Hematopoietic multipotent progenitor cell (in vitro differentiated cells): ENCODE measurements at places on chromosomes 16 and 17. TPM values are rescaled to one million over a fixed set of nuclear protein-coding genes. Genes with fewer than 3 reads are reported as not detected.
A peak's percentile ranks its signal among the peaks of the same experiment; 100 is the strongest.

Gene KIF2B
- total RNA-seq, result under 0.01 TPM

Gene NT5C3B
- total RNA-seq, result 41.5 TPM

Gene SP6
- total RNA-seq, result 0.27 TPM

Gene C17orf50
- total RNA-seq, result 0.27 TPM

Gene MFAP4
- 3.2 TPM for total RNA-seq

Gene SPAG9
- total RNA-seq, result 52.0 TPM

DNA sequence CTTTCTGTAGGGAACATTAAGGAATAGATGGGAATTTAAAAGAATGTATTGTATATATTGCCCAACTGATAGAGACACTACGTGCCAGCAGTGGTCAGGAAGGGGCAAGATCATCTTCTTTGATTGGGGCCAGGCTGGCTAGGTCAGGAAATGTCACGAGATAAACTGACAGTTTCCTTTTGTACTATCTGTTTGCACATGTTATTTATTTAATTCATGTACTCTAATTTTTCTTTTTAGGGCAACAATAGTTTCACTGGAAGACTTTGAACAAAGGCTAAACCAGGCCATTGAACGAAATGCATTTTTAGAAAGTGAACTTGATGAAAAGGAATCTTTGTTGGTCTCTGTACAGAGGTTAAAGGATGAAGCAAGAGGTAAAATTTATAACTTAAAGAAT, 12.6 kb downstream of the NDEL1 start:
- peak; percentile 9 for DNase-seq

- no peak for DNase-seq
Measured at GRCh38 chr16:58264007-58264406, 30.8 kb downstream of the PRSS54 start.

DNA sequence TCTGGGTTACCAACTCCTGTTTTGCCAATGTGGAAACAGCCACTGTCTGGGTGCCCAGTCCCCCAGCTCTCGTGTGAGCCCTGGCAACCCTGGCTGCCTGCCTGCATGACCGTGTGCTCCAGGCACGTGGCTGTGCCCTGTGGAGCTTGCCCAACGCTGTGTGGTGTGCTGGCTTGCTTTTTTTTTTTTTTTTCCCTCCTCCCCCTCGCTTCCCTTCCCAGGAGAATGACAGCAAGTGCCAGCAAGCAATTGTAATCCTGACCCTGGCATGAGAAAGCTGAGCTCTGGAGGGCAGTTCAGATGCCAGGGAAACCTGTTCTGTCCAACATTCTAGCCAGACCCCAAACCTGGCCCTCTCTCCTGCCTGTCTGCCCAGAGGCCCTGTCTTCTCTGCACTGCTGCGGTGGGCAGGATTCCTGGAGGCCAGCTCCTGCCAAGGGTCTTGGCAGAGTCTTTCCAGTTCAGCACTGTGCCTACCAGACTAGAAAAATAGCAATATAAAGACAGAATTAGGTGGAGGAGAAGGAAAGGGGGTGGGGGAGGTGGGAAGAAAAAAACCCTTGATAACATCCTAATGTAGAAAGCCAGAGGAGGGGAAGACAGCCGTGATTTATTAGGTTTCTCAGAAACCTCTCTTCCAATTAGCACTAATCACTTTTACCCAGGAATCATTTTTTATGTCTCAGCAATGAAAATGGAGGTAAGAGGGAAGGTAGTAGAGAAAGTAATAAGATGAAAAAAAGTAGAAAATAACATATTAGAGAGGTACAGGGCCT, 9.0 kb downstream of the HLF start:
- DNase-seq, result no peak

- no peak for DNase-seq
Measured at GRCh38 chr16:78785218-78785617, 685.8 kb downstream of the WWOX start.

DNA sequence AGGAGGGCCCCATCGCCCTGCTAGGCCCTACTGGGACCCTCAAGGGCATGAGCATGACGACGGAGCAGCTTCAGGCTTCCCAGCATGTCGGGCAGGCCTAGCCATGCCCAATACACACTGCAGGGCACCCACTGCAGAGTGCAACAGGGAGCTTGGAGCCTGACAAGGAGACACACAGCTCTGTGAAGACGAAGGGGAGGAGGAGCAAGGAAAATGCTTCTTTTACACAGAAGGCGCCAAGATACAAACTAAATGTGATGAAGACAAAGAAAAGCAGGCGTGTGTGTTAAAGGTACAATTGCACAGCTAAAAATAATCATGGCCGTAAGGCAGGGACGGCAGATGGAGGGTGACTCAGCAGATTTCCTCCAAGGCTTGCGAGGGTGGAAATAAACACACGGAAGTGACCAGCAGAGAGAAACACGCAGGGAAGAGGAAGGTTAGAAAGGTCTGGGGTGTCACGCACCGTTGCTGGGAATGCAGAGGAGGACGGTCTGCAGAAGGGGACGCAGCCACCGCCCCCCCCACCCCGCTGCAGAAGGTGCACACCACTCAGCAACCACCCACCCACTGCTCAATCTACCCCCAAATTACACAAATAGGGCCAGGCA, 108.5 kb downstream of the ZNF778 start:
- DNase-seq, result peak; percentile 84

DNA sequence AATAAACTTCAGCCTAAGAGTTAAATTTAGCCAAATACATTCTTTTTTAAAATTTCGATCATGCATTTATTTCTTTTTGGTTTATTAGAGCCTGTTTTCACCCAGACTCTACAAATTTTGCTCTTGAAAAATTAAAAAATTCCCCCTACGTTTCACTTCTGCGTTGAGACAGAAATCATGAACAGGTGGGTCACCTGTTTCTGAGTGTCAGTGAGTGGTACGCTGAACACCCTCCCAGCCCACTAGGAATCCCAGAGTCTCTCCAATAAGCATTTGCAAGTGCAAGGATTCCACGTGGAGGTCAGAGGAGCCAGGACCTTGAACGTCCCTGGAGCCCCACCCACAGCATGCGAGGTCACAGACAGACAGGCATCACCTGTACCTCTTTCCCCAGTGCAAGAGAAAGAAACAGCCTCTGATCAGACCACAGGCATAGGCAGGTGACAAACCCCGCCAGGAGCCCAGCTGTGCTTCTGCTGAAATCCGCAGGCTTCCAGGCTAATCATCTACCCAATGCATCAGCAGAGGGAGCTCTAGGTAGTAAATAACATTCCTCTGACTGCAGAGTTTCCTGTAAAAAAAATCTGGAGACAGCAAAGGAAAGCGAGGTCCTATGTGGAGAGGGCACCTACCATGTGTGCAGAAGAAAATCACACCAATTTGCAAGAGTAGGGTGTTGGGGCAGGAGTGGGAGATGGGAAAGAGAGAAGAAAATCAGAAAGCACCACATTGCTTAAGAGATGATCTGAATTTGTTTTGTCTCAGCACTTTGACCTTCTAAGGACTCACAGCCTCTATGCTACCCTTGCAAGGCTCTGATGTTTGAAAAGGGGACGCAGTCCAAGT, 5.9 kb upstream of the XYLT1 start:
- peak; percentile 65 for DNase-seq

DNA sequence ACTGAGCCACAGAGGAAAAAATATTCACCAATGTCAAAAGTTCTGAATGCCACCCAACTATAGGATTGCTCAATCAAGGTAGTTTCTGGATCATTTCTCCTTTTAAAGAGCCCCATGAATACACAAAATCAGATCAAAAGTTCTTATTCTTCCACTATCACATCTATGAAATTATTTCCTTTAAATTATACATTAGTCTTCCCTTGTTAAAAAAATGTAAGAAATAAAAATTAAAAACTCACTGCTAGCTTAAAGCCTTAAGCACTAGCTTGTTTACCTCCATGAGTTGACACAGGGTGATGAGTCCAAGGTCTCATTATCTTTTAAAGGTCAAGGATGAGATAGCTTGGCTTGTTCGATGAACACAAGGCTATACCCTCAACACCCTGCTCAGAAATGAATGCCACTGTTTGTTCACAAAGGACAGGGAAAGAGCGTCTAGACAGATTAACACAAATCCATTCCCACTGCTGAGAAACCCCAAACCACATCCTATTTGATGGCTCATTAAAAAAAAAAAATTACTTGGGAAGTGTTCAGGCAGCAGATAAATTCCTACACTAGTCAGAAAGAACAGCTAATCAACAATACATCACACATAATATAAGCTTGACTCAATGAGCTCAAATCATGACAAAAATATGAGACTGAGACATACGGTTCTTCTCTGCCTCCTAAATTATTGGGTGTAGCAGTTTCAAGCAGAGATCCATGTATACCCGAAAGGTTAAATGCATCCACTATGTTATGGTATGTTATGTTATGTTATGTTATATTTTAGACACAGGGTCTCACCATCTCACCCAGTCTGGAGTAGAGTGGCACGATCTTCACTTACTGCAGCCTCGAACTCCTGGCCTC, 118.9 kb downstream of the PARN start:
- DNase-seq, result no peak

GRCh38 chr17:62775876-62776275, 32.2 kb downstream of the MARCHF10 start:
- no peak for DNase-seq

DNA sequence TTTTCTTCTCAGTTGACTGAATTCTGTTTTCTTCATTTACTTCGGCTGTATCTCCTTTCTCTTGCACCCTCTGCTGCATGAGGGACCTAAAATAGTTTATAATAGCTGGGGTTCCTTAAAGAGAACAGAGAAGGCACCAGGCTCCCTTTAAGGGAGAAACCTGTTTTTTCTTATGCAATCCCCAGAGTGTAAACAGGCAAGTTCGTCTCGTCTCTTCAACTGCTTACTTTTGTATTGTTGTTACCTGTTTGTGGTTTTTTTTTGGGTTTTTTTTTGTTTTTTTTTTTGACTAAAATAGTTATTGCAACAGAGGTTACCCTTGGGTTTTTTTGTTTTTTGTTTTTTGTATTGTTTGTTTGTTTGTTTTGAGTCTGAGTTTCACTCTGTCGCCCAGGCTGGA, 3.7 kb upstream of the LDHD start:
- DNase-seq, result no peak

DNA sequence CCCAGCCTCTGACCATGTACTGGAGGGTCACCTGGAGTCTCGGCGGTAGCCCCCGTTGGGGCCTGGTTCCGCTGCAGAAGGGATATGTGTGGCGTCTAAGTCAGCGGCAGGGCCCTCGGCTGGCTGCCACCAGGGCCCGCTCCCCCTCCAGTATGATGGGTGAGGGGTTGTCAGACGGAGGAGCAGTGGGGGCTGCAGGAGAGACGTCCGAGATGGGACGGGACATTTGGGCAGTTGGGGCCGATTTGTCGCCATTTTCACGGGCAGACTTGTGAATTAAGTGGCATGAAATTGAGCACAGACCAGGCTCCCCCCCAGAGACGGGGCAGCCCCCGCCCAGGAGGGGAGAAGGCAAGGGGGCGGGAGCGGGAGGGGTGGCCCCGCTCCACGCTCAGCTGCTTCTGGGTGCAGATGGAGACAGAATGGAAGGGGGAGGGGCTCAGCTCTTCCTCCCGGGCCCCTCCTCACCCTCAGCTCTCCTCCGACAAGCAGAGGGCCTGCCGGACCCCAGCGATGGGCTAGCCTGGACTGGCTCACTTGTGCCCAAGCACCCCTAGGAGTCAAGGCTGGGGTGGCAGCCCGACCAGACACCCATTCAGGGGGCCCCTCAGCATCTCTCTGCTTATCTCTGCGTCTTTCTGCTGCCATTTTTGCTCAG, 52.7 kb upstream of the LHX1 start:
- DNase-seq, result no peak

DNA sequence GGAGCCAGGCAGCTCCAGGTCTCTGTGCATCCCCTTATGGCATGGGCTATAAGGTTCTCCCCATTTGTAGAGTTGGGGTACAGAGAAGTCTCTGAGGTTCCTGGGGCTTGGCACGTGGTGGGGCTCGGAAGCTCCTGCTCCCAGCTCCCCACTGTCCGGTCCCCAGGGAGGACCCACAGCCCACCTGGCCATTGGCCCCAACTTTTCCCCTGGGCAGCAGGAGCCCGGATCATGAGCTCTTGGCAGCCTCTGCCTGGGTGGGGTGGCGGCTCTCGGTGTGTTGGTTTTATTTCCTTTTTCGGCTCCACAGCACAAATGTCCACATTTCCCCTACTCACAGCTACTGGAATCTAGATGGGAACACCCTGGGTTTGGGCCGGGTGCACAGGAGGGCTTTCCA, 30.5 kb downstream of the GSE1 start:
- no peak for DNase-seq

DNA sequence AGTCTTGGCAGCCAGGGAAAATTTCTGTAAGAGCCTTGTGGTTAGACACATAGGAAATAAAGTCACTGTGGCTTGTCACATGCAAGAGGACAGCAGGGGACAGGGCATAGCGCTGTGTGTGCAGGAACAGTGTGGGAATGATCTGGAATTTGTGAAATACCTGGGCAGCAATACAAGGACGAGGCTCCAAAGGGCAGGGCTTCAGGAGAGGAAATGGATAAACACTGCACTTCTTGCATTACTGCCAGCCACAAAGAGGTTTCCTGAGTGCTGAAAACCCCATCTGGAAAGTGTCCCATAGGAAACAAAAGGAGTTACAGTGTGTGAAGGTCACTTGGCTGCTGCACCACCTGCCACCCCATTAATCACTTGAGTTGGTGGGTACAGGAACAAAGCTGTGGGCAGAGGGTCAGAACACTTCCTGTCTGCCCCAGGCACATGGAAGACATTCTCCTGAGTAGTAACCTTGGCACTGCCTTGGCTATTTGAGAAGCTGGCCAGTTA, 12.1 kb upstream of the HP start:
- DNase-seq, result no peak

DNA sequence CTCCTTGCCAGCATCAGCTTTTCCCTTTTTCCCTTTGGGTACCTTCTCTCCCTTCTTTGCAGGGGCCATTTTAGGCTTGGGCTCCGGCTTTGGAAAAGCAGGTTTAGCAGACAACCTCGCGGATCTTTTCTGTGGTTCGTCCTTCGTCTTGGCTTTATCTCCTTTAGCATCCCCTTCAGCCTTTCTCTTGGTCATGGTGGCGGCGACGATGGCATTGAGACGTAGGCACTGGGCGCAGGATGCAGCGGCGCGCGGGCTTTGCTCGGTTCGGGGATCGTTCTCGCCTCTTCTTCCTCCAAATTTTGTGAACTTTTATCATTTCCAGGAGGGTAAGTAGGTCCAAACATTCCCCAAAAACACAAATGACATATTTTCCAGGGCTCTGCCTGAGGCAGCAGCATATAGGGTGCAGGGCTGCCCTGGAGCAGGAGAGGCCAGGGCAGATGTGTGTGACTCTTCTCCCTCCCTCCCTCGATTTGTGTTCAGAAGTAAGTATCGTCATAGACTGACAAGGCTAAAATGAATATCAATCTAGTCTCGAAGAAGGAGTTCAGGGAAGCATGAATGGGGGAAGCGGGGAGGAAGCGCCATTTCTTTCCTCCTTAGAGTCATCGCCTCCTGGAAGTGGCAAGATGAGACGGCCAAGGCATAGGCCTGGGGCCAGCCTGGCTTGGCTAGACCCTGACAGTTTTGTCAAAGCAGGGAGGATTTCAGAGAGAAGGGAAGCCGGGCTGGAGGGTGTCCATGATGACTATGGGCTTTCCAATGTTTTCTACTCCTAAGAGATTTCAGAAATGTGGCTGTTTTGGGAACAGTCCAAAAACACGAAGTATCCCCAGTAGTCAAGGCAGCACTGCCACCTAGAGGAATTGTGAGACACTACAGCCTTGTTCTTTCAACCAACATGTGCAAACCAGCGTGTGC, 13.2 kb downstream of the CHCT1 start:
- peak; percentile 65 for DNase-seq

- no peak for DNase-seq
Measured at GRCh38 chr17:1705004-1705403, 5.2 kb downstream of the TLCD2 start.

- peak; percentile 60 for DNase-seq
Measured at GRCh38 chr16:79415983-79416640, 184.4 kb downstream of the MAF start.
